Panc1 (cell line): ENCODE measurements at places on chromosomes 7 and 10.
A peak's percentile ranks its signal among the peaks of the same experiment; 100 is the strongest.

DNA sequence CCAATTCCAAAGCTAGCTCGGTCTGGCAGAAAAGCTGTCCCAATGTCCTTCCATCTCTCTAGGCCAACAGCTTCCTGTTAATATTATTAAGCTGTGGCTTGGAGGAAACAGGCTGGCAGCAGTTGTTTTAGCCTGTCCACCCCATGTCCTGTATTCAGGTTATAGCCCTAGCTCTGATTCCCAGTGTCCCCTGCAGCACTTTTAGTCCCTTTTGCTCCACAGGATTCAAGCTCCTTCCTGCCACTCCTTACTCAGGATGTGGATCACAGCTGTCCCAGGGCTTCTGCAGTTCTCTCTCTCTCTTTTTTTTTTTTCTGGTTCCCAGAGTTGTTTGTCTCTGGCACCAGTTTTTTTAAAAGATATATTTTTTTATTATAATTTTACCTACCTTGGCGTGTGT, 85.2 kb downstream of the PPP1R17 start:
- DNase-seq = no peak

GRCh38 chr10:35552650-35553342, 52.3 kb upstream of the GJD4 start:
- DNase-seq = no peak

DNA sequence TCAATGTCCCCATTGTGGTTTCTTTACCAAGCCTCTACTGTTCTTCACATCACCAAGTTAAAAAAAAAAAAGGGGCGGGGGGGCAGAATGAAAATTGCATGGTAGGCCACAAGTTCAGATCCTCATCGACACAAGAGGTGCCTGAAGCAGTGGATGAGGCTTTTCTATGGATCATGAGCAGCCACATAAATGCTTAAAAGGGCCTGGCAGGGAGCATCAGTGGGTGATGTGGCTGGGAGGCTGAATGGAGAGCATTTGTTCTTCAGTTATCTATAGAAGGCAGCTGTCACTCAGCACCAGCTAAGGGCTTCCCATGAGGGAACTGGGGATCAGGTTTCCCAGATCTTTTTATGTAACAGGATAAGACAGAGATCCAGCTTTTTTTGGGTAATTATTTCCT, 117.9 kb downstream of the CFTR start:
- DNase-seq = no peak

DNA sequence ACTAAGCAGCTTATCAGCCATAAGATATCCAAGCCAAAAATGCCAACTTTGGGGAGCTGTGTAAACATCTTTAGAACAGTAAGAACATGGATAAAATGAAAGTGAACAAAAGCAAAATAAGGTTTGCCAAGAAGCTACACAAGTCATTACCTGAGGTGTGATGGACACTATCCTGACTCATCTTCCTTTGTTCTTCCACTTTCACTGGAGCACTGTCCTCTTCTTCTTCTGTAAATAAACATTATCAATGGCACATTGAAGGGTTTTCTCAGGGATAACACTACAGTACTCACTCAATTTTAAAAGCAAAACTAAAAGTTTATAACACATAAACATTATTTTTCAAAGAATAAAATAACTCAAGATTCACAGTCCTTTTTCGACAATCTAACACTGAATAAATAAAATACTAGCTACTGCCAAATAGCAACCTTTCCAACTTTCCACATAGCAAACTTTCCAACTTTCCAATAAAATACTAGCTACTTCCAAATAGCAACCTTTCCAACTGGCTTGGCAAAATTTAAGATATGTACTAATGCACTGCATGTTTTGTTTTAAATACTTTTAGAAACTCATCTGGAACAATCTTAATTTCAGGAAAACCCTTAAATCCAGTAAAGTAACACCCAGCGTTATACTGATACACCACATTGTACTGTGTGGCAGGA, 174.1 kb downstream of the SKAP2 start:
- no peak for DNase-seq

DNA sequence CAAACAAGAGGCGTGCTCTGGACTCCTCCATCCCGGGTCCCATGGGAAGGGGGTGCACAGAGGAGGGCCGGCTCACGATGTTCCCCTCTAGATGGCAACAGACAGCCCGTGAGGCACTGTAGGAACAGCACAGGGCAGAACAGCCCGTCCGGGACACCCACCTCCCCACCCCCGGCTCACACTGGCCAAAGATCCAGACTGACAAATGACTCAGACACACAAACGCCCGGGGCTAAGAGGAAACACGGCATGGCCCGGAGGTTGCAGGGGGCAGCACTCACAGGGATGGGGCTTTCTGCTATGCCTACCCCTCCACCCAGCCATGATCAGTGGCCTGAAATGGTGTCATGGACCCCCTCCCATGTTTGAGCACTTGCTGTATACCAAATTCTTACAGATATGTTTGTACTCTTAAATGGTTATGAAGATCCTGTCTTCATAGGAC, 4.9 kb upstream of the ELN start:
- DNase-seq = no peak

DNA sequence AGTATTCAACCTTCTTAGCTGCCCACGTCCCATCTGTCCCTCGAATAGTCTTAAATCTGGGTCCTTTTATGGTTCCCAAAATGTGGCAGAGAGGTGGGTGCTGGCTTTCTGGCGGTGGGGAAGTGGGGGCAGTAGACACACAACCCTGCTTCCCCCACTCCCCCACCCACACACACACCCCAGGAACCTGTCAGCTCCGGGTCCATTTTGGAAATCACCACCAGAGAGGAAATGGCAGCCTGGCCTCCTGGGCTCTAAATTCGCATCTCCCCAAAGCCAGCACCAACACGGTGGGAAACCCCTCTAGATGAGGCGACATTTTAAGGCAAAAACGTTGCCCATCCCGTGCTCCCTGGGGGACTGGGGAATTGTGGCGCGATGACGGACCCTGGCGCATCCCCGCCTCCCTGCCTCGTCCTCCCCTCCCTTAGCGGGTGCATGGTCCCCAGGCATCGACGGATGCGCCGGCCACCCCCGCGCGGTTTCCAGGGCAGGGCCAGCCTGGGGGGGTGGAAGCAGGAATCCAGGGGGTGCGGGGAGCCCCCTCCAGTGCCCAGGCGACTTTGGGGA, 702 bp downstream of the TMEM130 start:
- DNase-seq = no peak

DNA sequence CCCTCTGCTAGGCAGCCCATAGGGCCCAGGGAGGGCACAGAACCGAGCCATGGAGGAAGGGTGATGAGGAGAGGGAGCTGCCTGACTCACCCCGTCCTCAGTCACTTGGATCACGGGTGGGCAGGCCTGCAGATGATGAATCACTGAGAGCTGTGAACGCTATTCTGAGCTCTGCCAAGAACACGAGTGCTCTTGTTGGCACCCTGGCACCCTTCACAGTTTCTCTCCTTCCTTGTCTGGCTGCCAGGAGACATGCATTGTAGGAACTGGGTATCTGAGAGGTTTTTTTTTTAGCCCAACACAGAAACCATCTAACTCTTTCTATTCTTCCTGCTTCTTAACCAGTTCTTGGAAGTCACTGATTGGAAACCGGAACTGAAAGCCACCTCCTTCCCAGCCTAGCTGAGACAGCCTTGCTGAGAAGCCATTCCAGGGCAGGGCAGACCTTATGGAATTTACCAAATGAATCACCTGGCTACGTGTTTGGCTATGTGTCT, 82.1 kb downstream of the SLC37A3 start:
- peak; percentile 25 for DNase-seq

DNA sequence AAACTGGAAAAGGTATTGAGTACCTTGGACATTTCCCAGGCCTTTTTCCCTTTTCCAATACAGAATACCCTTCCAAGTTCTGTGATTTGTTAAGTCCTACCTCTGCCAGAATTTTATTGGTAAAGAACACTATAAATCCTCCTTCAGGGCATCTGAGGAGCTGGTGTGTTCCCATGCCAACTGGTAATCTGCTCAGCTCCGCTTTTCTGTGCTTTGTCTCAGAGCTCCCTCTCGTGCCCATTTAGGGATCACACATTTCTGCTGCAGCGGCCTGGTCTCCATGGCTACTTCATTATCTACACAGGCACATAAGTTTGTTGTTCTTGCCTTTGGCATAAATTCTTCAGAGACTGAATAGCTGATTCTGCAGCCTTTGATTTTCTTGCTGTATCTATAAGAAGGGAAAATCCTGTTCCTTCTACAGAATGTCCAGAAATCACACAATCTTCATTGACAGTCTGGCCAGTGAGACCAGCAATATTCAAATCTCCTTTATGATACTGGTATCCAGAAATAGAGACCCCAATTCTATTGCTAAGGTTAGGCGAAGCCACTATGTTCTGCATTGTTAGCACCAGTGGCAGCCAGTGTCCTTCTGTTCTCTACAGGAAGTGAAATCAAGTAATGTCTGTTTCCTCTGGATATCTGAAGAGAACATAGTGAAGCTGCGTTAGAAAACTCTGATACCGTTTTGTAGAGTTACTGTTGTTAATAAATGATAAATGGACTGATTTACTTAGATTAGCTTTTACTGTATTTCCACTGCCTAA, 51.9 kb downstream of the DENND11 start:
- DNase-seq = peak; percentile 42

DNA sequence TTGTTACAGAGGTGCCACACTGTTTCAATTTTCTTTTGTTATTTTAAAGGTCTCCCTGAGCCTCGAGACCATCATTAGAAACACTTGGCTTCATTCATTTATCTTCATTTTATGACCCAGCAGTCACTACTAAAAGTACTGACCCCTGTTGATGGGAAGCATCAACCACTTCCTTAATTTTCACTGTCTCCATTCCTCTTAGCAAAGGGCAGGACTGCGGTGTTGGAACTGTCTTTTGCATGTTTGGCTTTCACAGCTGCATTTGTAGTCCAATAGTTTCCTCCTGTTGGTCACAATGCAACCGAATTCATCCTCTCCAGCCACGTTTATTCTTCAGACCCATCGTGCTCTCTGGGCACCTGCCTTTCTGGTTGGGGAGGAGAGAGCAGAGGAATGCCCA, 46.7 kb upstream of the PDZD8 start:
- no peak for DNase-seq

- DNase-seq = no peak
Observed at GRCh38 chr7:22990588-22990949, 23.4 kb downstream of the HYCC1 start.

GRCh38 chr10:649798-650440, 39.5 kb downstream of the DIP2C start:
- DNase-seq = no peak

- DNase-seq = no peak
Observed at GRCh38 chr7:44373418-44373740, 48.0 kb upstream of the CAMK2B start.

DNA sequence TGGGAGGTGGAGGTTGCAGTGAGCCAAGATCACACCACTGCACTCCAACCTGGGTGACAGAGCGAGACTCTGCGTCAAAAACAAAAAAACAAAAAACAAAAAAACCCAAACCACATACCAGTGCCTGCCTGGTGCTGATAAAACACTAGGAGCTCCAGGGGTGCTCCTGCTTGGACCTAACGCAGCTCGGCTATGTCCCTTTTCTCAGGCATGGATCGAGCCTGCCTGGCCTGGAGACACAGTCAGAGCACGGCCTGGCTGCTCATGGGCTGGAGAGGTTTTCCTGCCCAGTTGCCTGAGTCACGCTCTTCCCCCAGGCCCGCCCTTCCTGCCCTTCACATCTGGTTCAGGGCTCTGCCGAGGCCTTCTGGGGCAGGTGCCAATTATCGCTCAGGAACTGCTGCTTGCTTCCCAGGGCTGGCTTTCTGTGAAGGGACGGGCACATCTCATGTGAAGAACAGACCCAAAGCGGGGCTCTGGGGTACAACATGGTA, 12.6 kb upstream of the NPFFR1 start:
- peak; percentile 50 for DNase-seq

DNA sequence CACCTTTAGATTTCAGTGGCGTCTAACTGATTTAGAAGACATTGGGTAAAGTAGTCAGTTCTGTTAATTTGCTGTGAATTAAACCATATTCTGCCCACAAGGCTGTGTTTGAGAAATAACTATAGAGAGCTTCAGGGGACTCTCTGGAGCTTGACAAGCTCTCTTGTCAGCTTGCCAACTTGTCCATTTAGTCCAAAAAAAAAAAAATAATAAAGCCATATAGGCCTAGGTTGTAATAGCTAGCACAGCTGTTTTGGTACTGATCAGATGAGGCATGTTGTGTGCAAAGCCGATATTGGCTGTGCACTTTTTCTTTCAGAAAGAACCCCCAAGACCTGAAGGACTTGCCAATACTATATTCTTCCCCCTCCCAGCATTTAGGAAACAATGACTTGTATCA, 20.2 kb upstream of the ZNF282 start:
- DNase-seq = no peak

- DNase-seq = no peak
Observed at GRCh38 chr10:110916554-110917346, 2.2 kb downstream of the BBIP1 start.
